Ovary (tissue), 10 donors: ENCODE measurements at places on chromosomes 7 and 10. TPM values are rescaled to one million over a fixed set of nuclear protein-coding genes. Genes with fewer than 3 reads are reported as not detected.

- no peaks in the 10 kb centered on the region for H3K27me3 ChIP-seq
- no peak overlapping the region for H3K4me3 ChIP-seq
- no peak overlapping the region for H3K27ac ChIP-seq
- no peak for DNase-seq
- H3K36me3 ChIP-seq, result no peaks in the 10 kb centered on the region
- no peaks in the 10 kb centered on the region for H3K4me1 ChIP-seq
Measured at GRCh38 chr7:3404501-3404900, 103.4 kb downstream of the SDK1 start.

DNA sequence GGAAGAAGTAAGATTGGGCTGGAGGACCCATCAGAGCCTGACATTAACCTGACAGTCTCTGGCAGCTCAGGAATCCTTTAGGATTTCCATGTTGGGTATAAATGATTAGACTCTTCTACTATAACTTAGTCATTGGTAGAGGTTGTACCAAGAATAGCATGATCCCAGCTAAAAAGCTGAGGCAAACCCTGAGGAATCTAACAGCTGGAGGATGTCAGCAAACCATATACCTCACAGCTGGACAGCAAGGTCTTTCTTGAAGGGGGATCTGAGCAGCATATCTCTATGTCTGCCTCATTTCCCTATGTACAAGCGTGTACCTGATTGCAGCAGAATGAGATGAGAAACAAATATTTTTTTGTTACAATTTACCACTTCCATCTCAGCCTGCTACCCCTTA is 103.2 kb downstream of the NPSR1 start:
- no peaks in the 10 kb centered on the region for H3K36me3 ChIP-seq
- no peak for DNase-seq
- no peak overlapping the region for H3K4me3 ChIP-seq
- H3K27me3 ChIP-seq, result no peaks in the 10 kb centered on the region

Gene DYNC1I1
- 6.9 TPM for polyA plus RNA-seq

Gene ACTR3C
- 1.8 TPM for polyA plus RNA-seq
